ENCODE measurements at places on chromosomes 2 and 18. TPM values are rescaled to one million over a fixed set of nuclear protein-coding genes. Genes with fewer than 3 reads are reported as not detected.

Gene EVA1A
- 1.7 TPM for total RNA-seq

Gene LYG2
- not detected for total RNA-seq

Gene DNAJC5G
- not detected for total RNA-seq

Gene CMPK2
- 5.3 TPM for total RNA-seq

Gene ERMN
- total RNA-seq = 0.51 TPM

Gene TMEM17
- 1.1 TPM for total RNA-seq

Gene INPP5D
- total RNA-seq = 21.1 TPM

Gene IL36A
- not detected for total RNA-seq

Gene NIF3L1
- total RNA-seq = 13.6 TPM

Gene PRSS56
- total RNA-seq = not detected

Gene LCT
- total RNA-seq = not detected

Gene GNAL
- 12.0 TPM for total RNA-seq

Gene IL36RN
- total RNA-seq = not detected

Gene CCDC150
- 1.6 TPM for total RNA-seq

Gene C1GALT1C1L
- total RNA-seq = 0.29 TPM

Gene TRIM43
- total RNA-seq = not detected

Gene HJURP
- 1.1 TPM for total RNA-seq

Gene C18orf63
- not detected for total RNA-seq

Gene FHOD3
- 31.2 TPM for total RNA-seq

Gene SLC14A1
- 33.1 TPM for total RNA-seq

Gene SERPINB13
- not detected for total RNA-seq

Gene ACP1
- total RNA-seq = 49.8 TPM

Gene CXCR2
- total RNA-seq = 3.1 TPM

Gene FBXO48
- total RNA-seq = 1.5 TPM

Gene TMEM247
- total RNA-seq = not detected

Gene FER1L5
- 0.42 TPM for total RNA-seq

Gene SPP2
- not detected for total RNA-seq

Gene PTPN18
- total RNA-seq = 37.3 TPM

Gene CHRND
- total RNA-seq = not detected

Gene CAVIN2
- 37.8 TPM for total RNA-seq

Gene ADAM23
- total RNA-seq = 4.2 TPM

Gene DLGAP1
- 6.2 TPM for total RNA-seq

Gene SOWAHC
- 12.0 TPM for total RNA-seq

Gene CLASP1
- 81.8 TPM for total RNA-seq

Gene PIEZO2
- 8.8 TPM for total RNA-seq

Gene ANKRD53
- 3.3 TPM for total RNA-seq

Gene MSGN1
- total RNA-seq = not detected

Gene FTCDNL1
- 1.7 TPM for total RNA-seq

Gene RBMS1
- 146 TPM for total RNA-seq

Gene PAX8
- total RNA-seq = 0.45 TPM

Gene AKAIN1
- not detected for total RNA-seq

Gene C2orf78
- not detected for total RNA-seq

Gene ASTL
- total RNA-seq = 0.62 TPM

Gene SMIM21
- total RNA-seq = not detected

Gene RAB31
- total RNA-seq = 145 TPM

Gene PROM2
- total RNA-seq = 1.4 TPM

Gene STARD6
- total RNA-seq = not detected

Data from aorta (tissue), 5 donors.